NCI-H526 treated with DMSO at 0.1 percent for 48 hours (cell line): ENCODE measurements at places on chromosomes 3 and 15.

DNA sequence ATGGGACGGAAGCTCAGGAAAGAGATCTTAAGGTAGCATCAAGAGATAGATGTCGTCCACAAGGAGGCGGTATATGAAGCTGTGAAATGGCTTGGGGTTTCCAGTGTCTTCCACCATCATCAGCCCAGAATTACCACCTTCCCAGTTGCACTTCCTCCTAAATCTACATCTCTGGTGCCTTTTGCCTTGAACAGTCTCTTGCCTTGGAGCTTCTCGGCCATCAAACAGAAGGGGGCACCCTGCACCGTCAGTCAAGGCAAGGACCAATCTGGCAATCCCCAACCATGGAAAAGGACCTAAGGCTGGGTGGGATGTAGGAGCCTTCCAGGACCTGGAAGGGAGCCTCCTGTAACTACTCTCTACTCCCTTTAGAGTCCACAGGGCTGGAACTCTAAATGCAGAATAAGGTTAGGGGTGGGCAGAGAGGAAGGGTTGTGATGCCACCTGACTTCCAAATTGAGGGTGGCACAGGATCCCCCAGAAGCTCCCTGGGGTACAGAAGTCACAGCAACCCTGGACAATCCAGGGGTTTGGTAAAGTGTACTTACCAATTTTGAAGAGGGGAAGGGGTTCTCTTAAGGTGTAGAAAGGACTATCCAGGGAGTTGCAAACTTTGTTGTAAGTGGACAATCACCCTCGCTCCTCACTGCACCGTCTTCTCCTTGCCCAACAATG is 1.0 kb upstream of the RYR3 start:
- DNase-seq = no peak

- no peak for DNase-seq
These were observed 57.1 kb upstream of the POU1F1 start for GRCh38 chr3:87333393-87333892.

GRCh38 chr3:45051685-45052084 is 25.6 kb downstream of the CLEC3B start:
- no peak for DNase-seq

GRCh38 chr3:177934001-177934891 is 602.0 kb upstream of the KCNMB2 start:
- no peak for DNase-seq

- DNase-seq = no peak
These were observed 328.3 kb downstream of the OXSM start for GRCh38 chr3:26118165-26118564.

GRCh38 chr3:127005864-127006500 is 23.1 kb downstream of the PLXNA1 start:
- no peak for DNase-seq

GRCh38 chr3:134377896-134378295 is 3.6 kb upstream of the AMOTL2 start:
- DNase-seq = no peak
